ENCODE measurements at places on chromosomes 7 and 10.

DNA sequence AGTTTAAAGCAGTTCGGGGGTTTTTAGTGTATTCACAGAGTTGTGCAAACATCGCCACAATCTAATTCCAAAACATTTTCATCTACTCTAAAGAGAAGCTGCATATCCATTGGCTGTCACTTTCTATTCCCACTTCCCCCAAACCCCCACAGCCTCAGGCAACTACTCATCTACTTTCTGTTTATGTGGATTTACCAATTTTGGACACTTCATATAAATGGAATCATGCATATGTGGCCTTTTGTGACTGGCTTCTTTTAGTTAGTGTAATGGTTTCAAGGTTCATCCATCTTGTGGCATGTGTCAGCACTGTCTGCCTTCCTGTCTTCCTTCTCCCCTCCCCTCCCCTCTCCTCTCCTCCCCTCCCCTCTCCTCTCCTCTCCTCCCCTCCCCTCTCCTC lies 78.5 kb upstream of the FZD1 start:
- DNase-seq = no peak

DNA sequence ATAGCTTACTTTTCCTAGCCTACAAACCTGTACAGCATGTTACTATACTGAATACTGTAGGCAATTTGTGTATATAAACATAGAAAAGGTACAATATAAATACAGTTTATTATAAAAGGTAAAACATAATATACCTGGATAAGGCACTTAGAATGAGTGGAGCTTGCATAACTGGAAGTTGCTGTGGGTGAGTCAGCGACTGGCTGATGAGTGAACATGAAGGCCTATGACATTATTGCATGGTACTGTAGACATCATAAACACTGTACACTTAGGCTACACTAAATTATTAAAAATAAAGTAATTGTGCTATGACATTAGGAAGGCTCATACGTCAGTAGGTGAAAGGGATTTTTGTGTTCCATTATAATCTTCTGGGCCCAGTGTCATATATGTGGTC lies 228.8 kb downstream of the HDAC9 start:
- DNase-seq = no peak

DNA sequence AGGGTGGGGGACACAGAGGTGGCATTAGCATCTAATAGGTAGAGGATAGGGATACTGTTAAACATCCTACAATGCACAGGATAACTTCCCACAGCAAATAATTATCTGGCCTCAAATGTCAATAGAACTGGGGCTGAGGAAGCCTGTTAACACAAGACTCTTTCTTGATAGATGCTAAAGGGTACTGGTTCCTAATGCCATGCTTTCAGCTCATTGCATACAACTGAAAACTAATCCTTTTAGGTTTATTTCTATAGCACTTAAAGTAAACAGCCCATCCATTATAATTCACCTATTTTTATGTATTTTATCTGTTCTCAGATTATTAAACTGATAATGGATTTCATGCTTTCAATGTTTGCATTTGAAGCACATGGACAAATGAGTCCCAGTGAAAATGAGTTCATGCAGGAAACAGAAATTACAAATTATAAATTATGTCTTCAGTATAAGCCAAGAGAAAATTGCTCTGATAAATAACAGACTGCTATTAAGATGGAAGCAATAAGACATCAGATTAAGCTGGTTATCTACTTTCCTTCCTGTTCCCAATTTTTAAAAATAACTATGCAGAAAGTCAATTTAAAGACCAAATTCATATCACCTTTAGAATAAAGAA lies 66.4 kb downstream of the AKR1D1 start:
- no peak for DNase-seq

DNA sequence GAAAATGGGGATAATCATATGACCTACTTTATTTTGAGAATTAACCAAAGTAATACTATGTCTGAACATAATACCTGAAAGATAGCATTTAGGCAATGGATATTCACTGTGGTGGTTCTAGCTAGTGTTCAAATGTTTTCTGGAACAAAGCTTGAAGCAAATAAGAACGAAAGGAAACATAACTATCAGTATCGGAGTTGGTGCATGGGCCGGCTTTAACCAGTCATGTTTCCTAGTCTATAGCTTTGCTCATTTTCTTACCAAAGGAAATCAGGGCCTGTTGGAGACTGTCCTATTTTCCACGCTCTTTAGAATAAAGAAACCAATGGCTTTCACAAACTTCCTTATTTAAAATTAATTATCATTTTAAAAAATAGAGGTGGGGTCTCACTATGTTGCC lies 8.9 kb downstream of the IL2RA start:
- no peak for DNase-seq

- DNase-seq = no peak
Measured at GRCh38 chr7:46079421-46079820, 158.3 kb upstream of the IGFBP3 start.

DNA sequence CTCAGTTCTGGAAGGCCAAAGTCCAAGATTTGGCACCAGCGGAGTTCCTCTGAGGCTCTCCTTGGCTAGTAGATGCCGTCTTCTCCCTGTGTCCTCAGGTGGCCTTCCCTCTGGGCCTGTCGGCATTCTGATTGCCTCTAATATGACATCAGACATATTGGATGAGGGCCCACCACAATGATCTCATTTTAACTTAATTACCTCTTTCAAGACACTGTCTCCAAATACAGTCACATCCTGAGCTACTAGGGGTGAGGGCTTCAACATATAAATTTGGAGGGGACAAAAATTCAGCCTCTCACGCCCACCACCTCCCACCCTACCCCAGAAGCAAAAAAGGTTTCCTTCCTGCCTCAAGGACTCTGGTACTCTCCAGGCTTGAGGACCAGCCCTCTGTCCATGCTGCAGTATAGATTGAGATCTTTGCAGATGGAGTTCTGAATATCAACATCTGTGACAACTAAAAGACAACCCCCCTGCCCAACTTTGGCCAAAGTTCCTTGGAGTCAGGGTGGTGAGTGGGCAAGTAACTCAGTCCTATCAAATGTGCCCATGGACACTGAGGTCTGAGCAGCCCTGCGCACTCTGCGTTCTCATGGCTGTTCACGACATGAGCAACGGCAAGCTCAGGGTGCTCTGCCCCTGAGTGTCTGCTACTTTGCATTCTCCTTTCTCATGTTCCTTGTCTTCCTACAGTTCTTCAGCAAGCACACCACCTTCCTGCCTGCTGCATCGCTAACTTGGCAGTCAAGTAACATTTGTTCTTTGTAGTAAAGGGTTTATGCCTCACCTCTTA lies 11.5 kb downstream of the TMEM176B start:
- DNase-seq = no peak

GRCh38 chr10:132595854-132596253 lies 58.3 kb downstream of the INPP5A start:
- no peak for DNase-seq

DNA sequence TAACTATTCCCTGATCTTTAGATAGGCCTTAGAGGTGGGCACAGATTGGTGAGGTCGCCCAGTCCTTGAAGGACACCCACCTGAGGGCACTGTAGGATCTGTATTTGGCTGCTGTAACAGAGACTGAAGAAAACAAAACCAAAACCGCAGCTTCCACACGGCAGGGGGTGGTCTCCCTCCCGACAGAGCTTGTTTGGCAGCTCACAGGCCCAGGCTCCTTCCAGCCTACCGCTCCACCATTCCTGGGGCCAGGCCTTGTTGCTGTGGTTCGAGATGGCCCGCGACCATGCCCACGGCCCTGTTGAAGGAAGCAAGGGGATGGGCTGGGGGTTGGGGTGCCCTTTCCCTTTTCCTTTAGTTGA lies 30.4 kb downstream of the ZNF783 start:
- DNase-seq = no peak

DNA sequence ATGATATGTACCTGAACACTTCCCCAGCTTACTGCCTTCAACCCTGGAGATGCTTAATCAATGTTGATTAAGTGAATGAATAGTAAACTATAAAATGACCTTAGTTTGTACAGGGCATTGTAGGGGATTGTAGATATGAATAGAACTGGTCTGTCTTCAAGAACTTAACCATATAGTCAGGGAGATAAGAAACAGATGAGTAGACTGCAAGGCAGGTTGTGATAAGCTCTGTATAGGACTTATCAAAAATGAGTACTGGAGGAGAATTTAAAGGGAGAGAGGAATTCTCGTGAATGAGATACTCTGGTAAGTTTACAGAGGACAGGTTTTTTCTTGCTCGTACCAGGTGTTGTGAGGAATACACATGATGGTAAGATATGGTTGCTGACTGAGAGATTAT lies 27.6 kb downstream of the SGPL1 start:
- DNase-seq = no peak

DNA sequence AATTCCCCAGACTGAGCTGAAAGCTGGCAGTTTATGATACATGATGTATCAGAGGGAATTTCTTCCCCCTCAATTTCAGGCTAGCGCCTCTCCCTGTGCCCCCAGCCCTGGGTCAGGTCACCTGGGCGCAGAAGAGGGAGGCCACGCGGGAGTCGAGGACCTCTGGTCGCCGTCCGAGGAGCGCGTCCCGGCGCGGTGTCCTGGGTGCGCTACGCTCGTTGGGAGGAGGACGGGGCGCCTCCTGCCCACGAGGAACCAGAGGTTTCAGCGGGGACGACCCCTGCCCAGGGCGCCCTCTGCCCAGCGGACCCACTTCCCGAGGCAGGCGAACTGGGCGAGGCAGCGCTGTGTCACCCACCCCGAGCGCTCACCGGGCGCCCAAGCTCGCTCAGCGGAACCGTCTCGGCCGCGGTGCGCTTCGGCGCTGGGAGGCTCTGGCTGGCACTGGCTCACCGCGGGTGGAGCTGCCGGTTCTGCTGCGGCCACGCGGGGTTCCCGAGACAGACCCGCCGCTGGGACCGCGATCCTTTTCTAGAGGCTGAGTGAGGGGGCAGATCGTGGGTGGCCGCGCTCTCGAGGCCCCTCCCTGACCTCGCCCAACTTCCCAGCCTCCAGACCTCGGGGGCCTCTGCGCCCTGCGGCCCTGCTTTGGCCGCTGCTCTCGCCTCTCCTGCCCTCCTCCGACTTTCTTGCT lies at the start of gene FAM237B:
TSS of gene FAM237B (minus strand) at position 504 of the 694 bp plus-strand sequence. CDS start 1,556 bp downstream, outside the sequence.
- DNase-seq = no peak

GRCh38 chr10:71667387-71667752 lies 52.2 kb downstream of the C10orf105 start:
- DNase-seq = no peak

DNA sequence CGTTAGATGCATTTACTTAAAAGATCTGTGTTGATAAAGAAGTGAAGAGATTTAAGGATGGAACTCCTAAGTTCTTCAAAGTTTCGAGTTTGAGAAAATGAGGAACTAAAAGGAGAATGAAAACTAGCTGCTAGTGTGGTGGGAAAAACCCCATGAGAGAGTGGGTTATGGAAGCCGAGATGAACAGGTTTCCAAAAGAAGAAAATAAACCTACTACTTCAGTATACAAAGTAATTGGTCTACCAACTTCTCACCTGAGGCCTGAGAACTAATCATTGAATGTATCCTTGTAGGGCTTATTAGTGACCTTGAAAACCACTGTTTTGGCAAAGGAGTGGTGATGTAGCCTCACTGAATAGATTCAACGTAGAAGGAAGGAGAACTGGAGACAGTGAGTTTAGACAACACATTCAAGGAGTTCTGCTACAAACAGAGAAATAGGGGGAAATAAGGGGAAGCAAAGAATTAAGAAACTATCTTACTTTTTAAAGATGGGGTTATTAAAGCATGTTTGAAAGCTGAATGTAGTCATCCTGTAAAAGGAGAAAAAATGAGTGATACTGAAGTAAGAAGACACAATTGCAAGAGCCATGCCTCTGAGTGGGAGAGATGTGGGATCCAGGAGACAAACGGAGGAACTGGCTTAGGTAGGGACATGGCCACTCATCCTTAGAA lies 50.8 kb downstream of the CH25H start:
- no peak for DNase-seq

- no peak for DNase-seq
Measured at GRCh38 chr7:106720641-106721040, 59.7 kb upstream of the CCDC71L start.

DNA sequence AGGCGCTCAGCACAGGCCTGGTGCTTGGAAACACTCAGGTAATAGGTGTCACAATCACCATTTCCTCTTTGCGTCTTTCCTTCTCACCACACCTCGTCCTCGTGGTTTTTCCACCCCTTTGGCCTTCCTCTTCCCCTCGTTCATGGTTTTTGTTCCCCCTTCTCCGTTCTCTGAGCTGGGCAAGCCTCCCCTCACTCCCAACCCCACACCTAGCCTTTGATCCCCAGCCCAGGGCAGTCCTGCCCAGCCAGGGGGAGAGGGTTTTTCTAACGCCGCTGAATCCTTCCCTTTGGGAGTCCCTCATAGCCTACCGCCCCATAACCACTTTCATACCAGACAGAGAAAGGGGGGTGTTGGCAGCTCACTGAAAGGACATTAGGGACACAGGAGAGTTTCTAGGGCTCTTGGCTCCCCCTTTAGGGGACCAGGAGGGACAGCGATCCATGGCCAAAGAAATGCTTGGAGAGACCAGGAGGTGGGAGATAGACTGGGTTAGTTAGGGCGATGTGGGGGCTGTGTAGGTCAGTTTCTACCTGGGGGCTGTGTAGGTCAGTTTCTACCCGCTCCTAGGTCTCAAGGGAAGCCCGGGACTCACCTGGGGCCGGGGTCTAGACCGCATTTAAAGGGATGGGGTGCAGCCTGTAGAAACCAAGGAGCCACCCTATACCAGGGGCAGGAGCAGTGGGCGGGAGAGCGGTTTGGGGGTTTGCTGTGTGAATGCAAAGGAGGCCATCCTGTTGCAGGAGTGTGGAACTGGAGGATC lies 1.4 kb downstream of the EPHB4 start:
- DNase-seq = no peak

DNA sequence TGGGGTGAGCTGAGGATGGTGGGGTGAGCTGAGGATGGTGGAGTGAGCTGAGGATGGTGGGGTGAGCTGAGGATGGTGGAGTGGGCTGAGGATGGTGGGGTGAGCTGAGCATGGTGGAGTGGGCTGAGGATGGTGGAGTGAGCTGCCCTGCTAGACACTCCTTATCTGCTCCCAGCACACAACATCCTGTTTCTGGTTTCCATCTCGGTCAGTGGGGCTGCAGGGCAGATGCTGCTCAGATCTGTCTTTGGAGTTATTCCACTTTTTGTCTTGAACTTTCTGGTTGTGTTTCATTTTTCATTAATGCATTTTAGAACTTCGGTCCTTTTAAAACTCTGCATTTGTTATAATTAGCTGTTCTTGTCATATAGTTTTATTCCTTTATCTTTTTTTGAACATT lies 67.9 kb upstream of the ANTXRL start:
- no peak for DNase-seq

- DNase-seq = no peak
Measured at GRCh38 chr10:33240258-33240657, 94.2 kb downstream of the NRP1 start.

DNA sequence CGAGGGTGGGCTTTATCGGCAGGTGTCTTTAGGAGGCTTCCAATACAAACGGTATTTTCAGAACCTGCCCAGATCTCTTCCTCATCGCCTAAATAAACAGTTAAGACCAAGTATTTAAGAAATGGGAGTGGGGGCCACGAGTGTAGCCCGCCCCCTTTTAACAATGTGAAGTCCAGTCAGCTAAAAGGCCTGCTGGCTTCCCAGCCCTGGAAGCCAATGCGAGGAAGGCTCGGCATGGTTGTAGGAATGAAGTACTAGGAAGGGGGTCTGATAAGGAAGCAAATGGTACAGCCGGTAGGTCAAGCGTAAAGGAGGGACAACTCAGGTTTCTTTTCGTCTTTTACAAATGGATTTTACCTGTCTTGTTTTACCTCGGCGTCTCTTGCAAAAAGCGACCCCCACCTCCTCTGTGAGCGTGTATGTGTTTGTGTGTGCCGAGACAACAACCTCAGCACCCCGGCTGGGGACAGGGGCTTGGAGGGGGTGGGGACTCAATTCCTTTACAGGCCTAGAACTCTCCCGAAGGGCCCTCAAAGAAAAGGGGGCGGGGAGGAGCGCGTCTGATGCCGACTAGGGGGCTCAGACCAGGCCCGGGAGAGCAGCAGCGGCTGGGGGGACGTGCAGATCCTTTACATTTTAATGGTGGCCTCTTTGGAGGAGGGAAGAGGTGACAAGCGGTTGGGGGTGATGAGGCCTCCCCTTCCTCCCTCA lies 147.6 kb downstream of the GPR85 start:
- no peak for DNase-seq
